ENCODE measurements at places on chromosomes 16 and 17. TPM values are rescaled to one million over a fixed set of nuclear protein-coding genes. Genes with fewer than 3 reads are reported as not detected.
A peak's percentile ranks its signal among the peaks of the same experiment; 100 is the strongest.

The HSPB9 gene
- total RNA-seq, result not detected

GRCh38 chr17:58985971-58986370, 120.7 kb downstream of the TRIM37 start:
- no peaks in the 10 kb centered on the region for H3K27me3 ChIP-seq
- DNase-seq, result no peak
- H3K4me1 ChIP-seq, result no peaks in the 10 kb centered on the region
- H3K4me3 ChIP-seq, result no peak overlapping the region

DNA sequence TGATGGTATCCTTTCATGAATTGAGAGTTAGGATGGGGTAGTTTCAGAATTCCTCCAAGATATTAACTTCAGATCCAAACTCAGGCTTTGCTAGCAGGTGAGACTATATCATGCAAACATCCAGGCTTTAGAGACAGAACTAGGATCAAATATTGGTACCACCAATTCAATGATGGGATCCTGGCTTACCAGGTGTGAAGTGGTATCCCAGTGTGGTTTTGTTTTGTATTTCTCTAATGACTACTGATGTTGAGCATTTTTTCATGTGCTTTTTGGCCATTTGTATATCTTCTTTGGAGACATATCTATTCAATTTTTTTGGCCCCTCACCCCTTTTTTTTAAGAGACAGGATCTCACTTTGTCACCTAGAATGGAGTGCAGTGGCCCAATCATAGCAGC, 57.0 kb downstream of the TOM1L2 start:
- DNase-seq, result no peak
- H3K4me1 ChIP-seq, result peaks cover 31% of the 10 kb centered on the region
- H3K4me3 ChIP-seq, result no peak overlapping the region

- DNase-seq, result no peak
- H3K4me1 ChIP-seq, result no peaks in the 10 kb centered on the region
- H3K36me3 ChIP-seq, result no peaks in the 10 kb centered on the region
- no peak overlapping the region for H3K27ac ChIP-seq
Measured at GRCh38 chr17:10394201-10394887, 21.5 kb upstream of the MYH13 start.

The ARHGAP23 gene
- total RNA-seq, result 69.4 TPM

GRCh38 chr16:4351880-4352279, 759 bp upstream of the PAM16 start:
- H3K36me3 ChIP-seq, result no peaks in the 10 kb centered on the region
- H3K27me3 ChIP-seq, result no peaks in the 10 kb centered on the region
- peak overlapping the region; percentile 89 for H3K4me3 ChIP-seq
- H3K4me1 ChIP-seq, result peaks cover 19% of the 10 kb centered on the region
- peak overlapping the region; percentile 79 for H3K27ac ChIP-seq

DNA sequence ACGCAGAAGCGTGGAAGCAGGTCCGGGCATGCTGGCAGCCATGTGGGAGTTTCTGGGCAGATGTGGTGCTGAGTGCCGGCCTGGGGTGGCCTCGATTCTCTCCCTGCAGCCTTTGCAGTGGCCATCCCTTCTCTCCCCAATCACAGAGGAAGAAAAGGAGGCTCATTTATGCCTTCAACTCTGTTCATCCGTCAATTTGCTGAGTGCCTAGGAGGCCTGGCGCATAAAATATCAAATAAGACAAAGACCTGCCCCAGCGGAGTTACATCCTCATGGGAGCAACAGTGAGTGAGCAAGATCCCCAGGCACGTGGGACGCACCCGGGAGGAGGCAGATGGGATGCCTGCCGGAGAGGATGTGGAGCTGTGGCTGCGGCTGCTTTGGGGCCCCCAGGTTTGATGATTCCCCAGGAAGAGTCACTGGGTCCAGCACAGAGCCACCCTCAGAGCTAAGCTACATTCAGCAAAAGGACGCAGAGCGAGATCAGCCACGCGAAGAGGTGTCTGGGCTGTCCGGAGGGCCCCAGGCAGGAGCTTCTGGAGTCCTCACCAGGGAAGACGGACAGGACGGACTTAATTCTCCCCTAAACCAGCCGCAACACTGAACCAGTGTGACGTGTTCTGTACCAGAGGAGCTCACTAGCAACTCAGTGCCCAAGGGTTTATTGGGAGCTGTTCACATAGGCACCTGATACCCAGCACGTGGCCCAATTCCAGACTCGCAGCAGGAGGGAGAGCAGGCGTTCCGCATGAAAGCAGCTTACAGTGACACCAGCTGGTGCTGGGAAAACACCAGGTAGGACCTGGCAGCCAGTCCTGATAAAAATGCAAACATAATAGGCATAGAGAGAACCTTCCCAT, 11.3 kb downstream of the CA5A start:
- no peaks in the 10 kb centered on the region for H3K27me3 ChIP-seq
- no peaks in the 10 kb centered on the region for H3K4me1 ChIP-seq
- H3K36me3 ChIP-seq, result no peaks in the 10 kb centered on the region
- H3K4me3 ChIP-seq, result no peak overlapping the region

The NF1 gene
- 46.0 TPM for total RNA-seq

GRCh38 chr17:14318109-14318917, 17.4 kb downstream of the HS3ST3B1 start:
- H3K4me1 ChIP-seq, result peaks cover 21% of the 10 kb centered on the region
- DNase-seq, result no peak
- H3K27ac ChIP-seq, result no peak overlapping the region

The PPP1R27 gene
- not detected for total RNA-seq

Data from GM23248 (cell line).